ENCODE measurements at places on chromosomes 12 and 14. TPM values are rescaled to one million over a fixed set of nuclear protein-coding genes. Genes with fewer than 3 reads are reported as not detected.

The SYNDIG1L gene
- polyA plus RNA-seq: 0.23 TPM

The RNASE9 gene
- not detected for polyA plus RNA-seq

The TPH2 gene
- polyA plus RNA-seq: not detected

The GLT8D2 gene
- 2.2 TPM for polyA plus RNA-seq

The AGAP2 gene
- polyA plus RNA-seq: 3.0 TPM

The ERBB3 gene
- polyA plus RNA-seq: 35.1 TPM

The CFAP54 gene
- polyA plus RNA-seq: 0.02 TPM

The EML5 gene
- polyA plus RNA-seq: 1.4 TPM

The CCDC184 gene
- 0.61 TPM for polyA plus RNA-seq

The SIRT4 gene
- polyA plus RNA-seq: 1.4 TPM

The ATXN2 gene
- 20.8 TPM for polyA plus RNA-seq

The RNASE3 gene
- polyA plus RNA-seq: not detected

The IAPP gene
- polyA plus RNA-seq: 121 TPM

The ACRBP gene
- polyA plus RNA-seq: 1.2 TPM

The JKAMP gene
- 10.3 TPM for polyA plus RNA-seq

The VRTN gene
- 0.05 TPM for polyA plus RNA-seq

The A2ML1 gene
- 0.05 TPM for polyA plus RNA-seq

The DCN gene
- polyA plus RNA-seq: 54.5 TPM

The APOF gene
- polyA plus RNA-seq: 0.05 TPM

The RFLNA gene
- polyA plus RNA-seq: 0.30 TPM

The NOVA1 gene
- polyA plus RNA-seq: 6.0 TPM

The SDR9C7 gene
- polyA plus RNA-seq: not detected

The KRT75 gene
- polyA plus RNA-seq: not detected

The SYCP3 gene
- 0.30 TPM for polyA plus RNA-seq

The IL22 gene
- not detected for polyA plus RNA-seq

The IGFBP6 gene
- 24.5 TPM for polyA plus RNA-seq

The GLT1D1 gene
- polyA plus RNA-seq: 1.3 TPM

The AQP2 gene
- polyA plus RNA-seq: not detected

The MAP1LC3B2 gene
- 1.8 TPM for polyA plus RNA-seq

The KRT8 gene
- polyA plus RNA-seq: 759 TPM

The KLHDC1 gene
- polyA plus RNA-seq: 4.8 TPM

The GALNT8 gene
- 1.7 TPM for polyA plus RNA-seq

The LRRC10 gene
- polyA plus RNA-seq: not detected

The PTCSC3 gene
- polyA plus RNA-seq: not detected

The KCNK10 gene
- polyA plus RNA-seq: 0.75 TPM

The EPYC gene
- polyA plus RNA-seq: not detected

The CLEC4A gene
- 1.4 TPM for polyA plus RNA-seq

The ASPG gene
- 0.27 TPM for polyA plus RNA-seq

The KIF5A gene
- 2.9 TPM for polyA plus RNA-seq

The RNF212B gene
- polyA plus RNA-seq: not detected

The NDRG2 gene
- 159 TPM for polyA plus RNA-seq

The HOXC9 gene
- polyA plus RNA-seq: 0.27 TPM

The PLA2G1B gene
- 7,821 TPM for polyA plus RNA-seq

The ACVRL1 gene
- 10.1 TPM for polyA plus RNA-seq

The ANO2 gene
- polyA plus RNA-seq: 2.2 TPM

The AICDA gene
- not detected for polyA plus RNA-seq

The MDM1 gene
- polyA plus RNA-seq: 10.4 TPM

The PFDN5 gene
- 875 TPM for polyA plus RNA-seq

The NGB gene
- polyA plus RNA-seq: not detected

The AMDHD1 gene
- 1.1 TPM for polyA plus RNA-seq

The MSRB3 gene
- polyA plus RNA-seq: 3.9 TPM

The AJUBA gene
- polyA plus RNA-seq: 6.3 TPM

The C1S gene
- polyA plus RNA-seq: 47.2 TPM

The TAS2R19 gene
- 0.19 TPM for polyA plus RNA-seq

The CDH24 gene
- polyA plus RNA-seq: 11.8 TPM

The KRT85 gene
- not detected for polyA plus RNA-seq
